Naive thymus-derived CD4-positive, alpha-beta T cell (primary cell): ENCODE measurements at places on chromosomes 3 and 15. TPM values are rescaled to one million over a fixed set of nuclear protein-coding genes. Genes with fewer than 3 reads are reported as not detected.

Gene KIF7
- 0.22 and 0.51 TPM in 2 replicates for total RNA-seq

Gene GCHFR
- total RNA-seq = 17.3 TPM

Gene GOLGA8G
- not detected in 2 replicates for total RNA-seq

Gene CTNNB1
- 182 TPM for total RNA-seq

Gene GOLIM4
- 0.70 TPM for total RNA-seq

Gene LDHAL6B
- not detected for total RNA-seq
